ENCODE measurements at places on chromosomes 3 and 15. TPM values are rescaled to one million over a fixed set of nuclear protein-coding genes. Genes with fewer than 3 reads are reported as not detected.

USP3 gene
- 79.9 TPM for total RNA-seq

FSIP1 gene
- 8.2 TPM for total RNA-seq

HTR3E gene
- total RNA-seq, result 0.50 TPM

IL17RB gene
- total RNA-seq, result 10.9 TPM

Measured in left colon (tissue), 2 donors.